ENCODE measurements at places on chromosomes 3 and 15. TPM values are rescaled to one million over a fixed set of nuclear protein-coding genes. Genes with fewer than 3 reads are reported as not detected.
A peak's percentile ranks its signal among the peaks of the same experiment; 100 is the strongest.

- no peaks in the 10 kb centered on the region for H3K4me1 ChIP-seq
- H3K4me3 ChIP-seq = no peak overlapping the region
- no peak for DNase-seq
- peaks cover 2% of the 10 kb centered on the region for H3K36me3 ChIP-seq
- no peaks in the 10 kb centered on the region for H3K27me3 ChIP-seq
These were observed 94.1 kb upstream of the FGF7 start for GRCh38 chr15:49328941-49329340.

DNA sequence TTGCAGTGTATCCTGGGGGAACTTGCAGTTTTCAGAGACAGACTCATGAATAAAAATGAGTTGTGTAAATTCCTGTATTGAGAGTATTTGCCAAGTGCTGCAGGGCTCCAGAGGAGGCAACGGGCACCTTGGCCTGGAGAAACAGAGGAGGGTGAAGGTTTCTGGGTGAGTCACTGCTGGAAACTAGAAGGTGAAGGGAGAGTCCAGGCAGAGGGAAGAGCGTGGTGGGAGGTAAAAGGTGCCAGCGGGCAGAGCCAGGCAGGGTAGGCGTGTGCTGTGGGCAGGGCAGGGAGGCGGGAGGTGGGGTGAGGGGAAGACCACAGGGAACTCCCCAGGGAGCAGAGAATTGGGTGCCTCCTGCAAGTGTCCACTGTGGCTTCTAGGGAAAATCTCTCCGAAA is 120.8 kb downstream of the SLCO3A1 start:
- H3K27ac ChIP-seq = no peak overlapping the region
- H3K4me3 ChIP-seq = no peak overlapping the region
- peaks cover 8% of the 10 kb centered on the region for H3K4me1 ChIP-seq
- no peaks in the 10 kb centered on the region for H3K36me3 ChIP-seq
- no peaks in the 10 kb centered on the region for H3K27me3 ChIP-seq
- no peak for DNase-seq

DNA sequence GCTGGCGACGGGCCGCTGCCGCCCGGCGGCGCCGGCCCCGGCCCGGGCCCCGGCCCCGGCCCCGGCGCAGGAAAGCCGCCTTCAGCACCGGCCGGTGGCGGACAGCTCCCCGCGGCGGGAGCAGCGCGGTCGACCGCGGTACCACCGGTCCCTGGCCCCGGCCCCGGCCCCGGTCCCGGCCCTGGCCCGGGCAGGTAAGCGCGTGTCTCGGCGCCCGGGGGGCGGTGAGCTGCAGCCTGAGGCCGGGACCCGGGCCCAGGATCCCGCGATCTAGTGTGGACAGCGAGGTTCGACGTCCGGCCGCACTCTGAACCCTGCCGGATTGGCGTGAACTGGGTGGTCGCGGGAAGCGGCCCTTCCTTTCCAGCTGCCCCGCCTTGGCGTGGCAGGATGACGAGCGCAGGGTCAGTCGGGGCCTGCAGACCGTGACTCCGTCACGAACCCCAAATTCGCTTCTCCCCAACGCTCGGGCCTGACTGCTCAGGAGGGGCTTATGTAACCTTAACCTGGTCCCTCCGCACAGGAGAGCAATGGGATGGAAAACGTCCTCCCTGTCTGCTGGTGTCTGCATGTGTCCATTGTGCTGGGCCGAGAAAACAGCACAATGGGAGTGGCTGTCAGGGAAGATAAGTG is 472 bp downstream of the BSN start:
- no peaks in the 10 kb centered on the region for H3K27me3 ChIP-seq
- no peaks in the 10 kb centered on the region for H3K36me3 ChIP-seq
- no peak overlapping the region for H3K27ac ChIP-seq
- H3K4me3 ChIP-seq = peak overlapping the region; percentile 9
- peaks cover 3% of the 10 kb centered on the region for H3K4me1 ChIP-seq

Gene FMN1
- 1.3 TPM for polyA plus RNA-seq

- no peak overlapping the region for H3K4me3 ChIP-seq
- H3K4me1 ChIP-seq = no peaks in the 10 kb centered on the region
- H3K27ac ChIP-seq = no peak overlapping the region
- no peaks in the 10 kb centered on the region for H3K36me3 ChIP-seq
- no peak for DNase-seq
- no peaks in the 10 kb centered on the region for H3K27me3 ChIP-seq
These were observed 52.6 kb upstream of the PTX3 start for GRCh38 chr3:157384031-157384430.

GRCh38 chr15:74399511-74400312 is 32.3 kb upstream of the CYP11A1 start:
- H3K4me3 ChIP-seq = no peak overlapping the region
- no peaks in the 10 kb centered on the region for H3K27me3 ChIP-seq
- DNase-seq = no peak
- H3K4me1 ChIP-seq = no peaks in the 10 kb centered on the region

Gene CISH
- 1.5 TPM for polyA plus RNA-seq

DNA sequence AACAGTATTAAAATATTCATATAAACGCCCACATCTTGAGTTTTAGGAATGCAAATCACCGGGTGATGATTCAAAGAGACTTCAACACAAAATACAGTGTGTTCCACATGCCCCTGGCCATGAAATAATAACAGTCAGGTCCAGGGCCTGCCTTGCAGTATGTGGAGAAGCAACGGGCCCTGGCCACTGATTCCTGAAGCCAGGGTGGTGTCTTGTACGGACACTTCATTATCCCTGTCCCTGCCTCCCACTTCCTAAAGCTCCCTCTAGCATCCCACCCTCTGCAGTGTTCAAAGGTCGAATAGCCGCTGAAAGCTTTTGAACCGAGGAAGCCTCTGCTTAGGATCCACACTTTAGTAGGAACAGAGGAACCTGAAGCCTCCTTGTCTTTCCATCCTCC is 50.4 kb upstream of the PCSK6 start:
- H3K4me3 ChIP-seq = no peak overlapping the region
- H3K27me3 ChIP-seq = no peaks in the 10 kb centered on the region
- H3K36me3 ChIP-seq = no peaks in the 10 kb centered on the region
- DNase-seq = no peak

DNA sequence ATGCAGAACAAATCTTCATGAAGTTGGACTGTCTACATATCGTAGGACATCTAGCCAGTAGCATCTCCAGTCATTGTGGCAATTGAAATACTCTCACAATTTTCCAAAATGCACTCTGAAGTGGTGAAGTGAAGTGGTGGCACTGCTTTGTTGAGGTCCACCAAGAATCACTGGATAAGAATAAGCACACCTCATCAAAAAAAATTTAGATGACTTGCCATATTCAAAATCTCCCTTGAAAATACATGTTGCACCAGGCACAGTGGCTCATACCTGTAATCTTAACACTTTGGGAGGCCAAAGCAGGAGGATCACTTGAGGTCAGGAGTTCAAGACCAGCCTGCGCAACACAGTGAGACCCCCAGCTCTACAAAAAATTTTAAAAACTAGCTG is 12.9 kb downstream of the HACD2 start:
- H3K4me3 ChIP-seq = no peak overlapping the region
- H3K4me1 ChIP-seq = no peaks in the 10 kb centered on the region
- H3K27me3 ChIP-seq = no peaks in the 10 kb centered on the region
- no peaks in the 10 kb centered on the region for H3K36me3 ChIP-seq
- no peak for DNase-seq

Measured in aorta (tissue), 5 donors.